Activated naive CD4-positive, alpha-beta T cell treated with anti-CD3 and anti-CD28 coated beads, Interleukin-2, amount 50 U/mL, for 72 hours (primary cell): ENCODE measurements at places on chromosomes 1 and 21. TPM values are rescaled to one million over a fixed set of nuclear protein-coding genes. Genes with fewer than 3 reads are reported as not detected.

Gene GBP1
- total RNA-seq: 79.2 TPM

Gene LRRIQ3
- 1.5 TPM for total RNA-seq

Gene CELA3A
- not detected for total RNA-seq

Gene HSD3B2
- not detected for total RNA-seq

Gene TNFRSF9
- 66.8 TPM for total RNA-seq

Gene GBP6
- 0.11 TPM for total RNA-seq

Gene ZNF683
- not detected for total RNA-seq

Gene ADAMTS1
- total RNA-seq: 0.09 TPM

Gene ATP6V1G3
- 0.56 TPM for total RNA-seq

Gene APP
- total RNA-seq: 81.4 TPM

Gene GLIS1
- not detected for total RNA-seq

Gene MIA3
- 40.7 TPM for total RNA-seq

Gene PRAMEF33
- total RNA-seq: not detected

Gene APOBEC4
- total RNA-seq: not detected

Gene OR2L3
- total RNA-seq: not detected

Gene SLC30A2
- not detected for total RNA-seq

Gene VCAM1
- total RNA-seq: not detected
